ENCODE measurements at places on chromosomes 12 and 14.

DNA sequence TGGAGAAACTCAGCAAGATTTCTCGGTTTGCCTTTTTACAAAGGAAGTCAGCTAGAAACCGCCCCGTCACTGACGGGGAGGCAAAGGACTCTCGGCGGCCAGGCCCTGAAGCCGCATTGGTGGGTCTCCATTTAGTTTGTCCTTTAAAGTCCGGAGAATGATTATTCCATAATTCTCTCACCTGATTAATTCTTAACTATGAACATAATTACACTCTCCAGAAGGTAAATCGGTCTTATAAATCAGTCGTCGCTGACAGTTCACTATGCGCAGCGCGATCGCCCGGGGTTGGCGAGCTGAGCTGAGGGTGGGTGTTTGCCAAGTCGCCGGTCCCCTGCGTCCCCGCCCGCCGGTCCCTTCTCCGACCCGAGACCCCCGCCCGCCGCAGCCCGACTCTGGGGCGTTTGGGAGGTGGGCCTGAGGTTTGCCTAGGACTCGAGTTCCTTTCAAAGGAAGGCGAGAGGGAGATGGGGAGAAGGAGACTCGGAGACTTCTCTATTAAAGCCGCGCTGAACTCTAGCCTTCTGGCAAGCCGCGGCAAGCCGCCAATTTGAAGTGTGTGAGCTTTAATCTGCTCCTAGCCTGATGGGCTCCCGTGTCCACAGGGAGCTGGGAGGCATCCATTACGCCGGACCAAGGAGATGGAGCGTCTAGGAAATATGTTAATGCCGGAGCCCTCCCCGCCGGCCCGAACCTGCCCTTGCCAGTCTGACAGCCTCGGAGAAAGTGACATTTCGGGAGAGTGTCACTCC is 392.9 kb downstream of the NOVA1 start:
- peak; percentile 67 for DNase-seq

DNA sequence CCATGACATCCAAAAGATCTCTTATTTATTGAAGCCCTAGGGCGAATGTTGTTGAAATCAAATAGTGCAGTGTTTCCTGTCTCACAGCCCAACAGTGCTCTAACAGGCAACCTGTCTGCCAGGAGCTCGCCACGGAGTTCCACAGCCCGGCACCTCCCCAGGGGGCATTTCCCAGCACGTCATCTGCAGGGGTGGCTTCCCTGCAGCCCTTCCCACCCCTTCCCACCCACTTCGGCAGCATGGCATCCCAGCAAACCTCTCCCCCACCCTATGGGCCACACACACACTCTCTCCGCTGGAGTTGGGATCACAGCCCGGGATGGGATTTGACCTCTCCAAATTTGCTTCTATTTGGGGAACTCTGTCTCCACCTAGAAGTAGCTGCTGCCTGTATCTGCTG is 62.7 kb upstream of the C14orf180 start:
- DNase-seq = no peak

DNA sequence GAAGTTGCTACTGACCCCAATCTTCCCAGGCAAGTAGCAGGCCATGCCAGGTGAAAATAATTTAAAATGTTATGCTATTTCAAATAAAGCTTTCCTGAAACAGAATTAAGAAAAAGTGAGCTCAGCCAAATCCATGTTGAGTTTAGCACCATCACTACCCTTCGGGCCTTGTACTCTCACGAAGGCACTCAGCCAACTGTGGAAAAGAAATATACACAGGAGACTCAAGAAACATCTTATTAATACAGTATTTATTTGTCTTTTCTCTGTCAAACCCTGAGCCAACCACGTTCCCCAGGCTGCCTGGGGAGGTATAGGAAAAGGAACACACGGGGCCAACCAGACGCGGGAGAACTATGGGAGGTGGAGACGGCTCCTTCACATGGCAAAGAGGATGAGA is 10.9 kb downstream of the ATP5MC2 start:
- no peak for DNase-seq

GRCh38 chr12:94242901-94243300 is 94.5 kb downstream of the PLXNC1 start:
- no peak for DNase-seq

GRCh38 chr12:130988751-130989150 is 35.0 kb downstream of the ADGRD1 start:
- DNase-seq = no peak

DNA sequence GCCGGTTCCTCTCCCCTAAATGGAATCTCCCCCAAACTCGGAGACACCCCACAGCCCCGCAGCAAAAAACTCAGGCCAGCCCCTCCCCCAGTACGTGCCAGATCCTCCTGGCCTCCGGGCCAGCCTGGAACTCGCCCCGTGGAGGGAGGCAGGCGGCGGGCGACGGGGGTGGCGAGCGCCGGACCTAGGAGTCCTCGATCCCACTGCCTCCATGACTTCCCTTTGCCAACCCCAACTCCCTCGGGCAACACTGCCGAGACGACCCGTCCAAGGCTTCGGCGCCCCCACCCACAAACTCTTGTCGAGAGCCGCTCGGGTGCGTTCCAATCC is 400 bp downstream of the ADCY6 start:
- no peak for DNase-seq

GRCh38 chr12:105523164-105524057 is 192.9 kb downstream of the C12orf75 start:
- DNase-seq = peak; percentile 86

- DNase-seq = no peak
Observed at GRCh38 chr14:51035611-51036192, 59.2 kb downstream of the TRIM9 start.

GRCh38 chr14:23941669-23942068 is 11.9 kb upstream of the DHRS4 start:
- DNase-seq = no peak

DNA sequence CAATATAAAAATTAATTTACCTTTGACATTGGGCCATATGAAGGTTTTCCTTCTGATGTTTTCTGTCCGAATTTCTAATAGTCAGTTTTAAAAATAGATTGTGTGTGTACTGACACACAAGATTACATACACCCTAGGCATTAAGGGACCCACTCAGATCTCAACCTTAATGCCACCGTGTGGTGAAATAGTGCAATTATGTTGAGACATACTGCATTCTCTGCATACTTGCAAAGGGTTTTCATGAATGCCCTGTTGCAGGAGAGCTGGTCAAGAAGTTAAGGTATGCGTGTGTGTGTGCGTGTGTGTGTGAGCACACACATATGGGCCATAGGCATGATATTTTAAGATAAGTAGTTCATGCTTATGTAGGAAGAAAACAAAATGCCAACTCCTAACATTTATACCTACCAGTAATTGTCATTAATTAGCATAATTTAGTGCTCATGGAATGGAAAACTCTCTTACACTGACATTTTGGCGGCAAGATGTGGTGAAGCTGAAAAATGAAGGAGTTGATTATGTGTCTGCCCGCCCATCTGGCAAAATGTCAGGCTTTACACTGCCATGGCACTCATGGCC is 58.8 kb downstream of the PIK3C2G start:
- no peak for DNase-seq

- DNase-seq = no peak
Observed at GRCh38 chr12:24911271-24911791, 37.6 kb downstream of the BCAT1 start.

- DNase-seq = no peak
Observed at GRCh38 chr12:9668161-9669018, 1.1 kb upstream of the CLEC2D start.

GRCh38 chr12:53427905-53428594 is 4.4 kb downstream of the AMHR2 start:
- no peak for DNase-seq

DNA sequence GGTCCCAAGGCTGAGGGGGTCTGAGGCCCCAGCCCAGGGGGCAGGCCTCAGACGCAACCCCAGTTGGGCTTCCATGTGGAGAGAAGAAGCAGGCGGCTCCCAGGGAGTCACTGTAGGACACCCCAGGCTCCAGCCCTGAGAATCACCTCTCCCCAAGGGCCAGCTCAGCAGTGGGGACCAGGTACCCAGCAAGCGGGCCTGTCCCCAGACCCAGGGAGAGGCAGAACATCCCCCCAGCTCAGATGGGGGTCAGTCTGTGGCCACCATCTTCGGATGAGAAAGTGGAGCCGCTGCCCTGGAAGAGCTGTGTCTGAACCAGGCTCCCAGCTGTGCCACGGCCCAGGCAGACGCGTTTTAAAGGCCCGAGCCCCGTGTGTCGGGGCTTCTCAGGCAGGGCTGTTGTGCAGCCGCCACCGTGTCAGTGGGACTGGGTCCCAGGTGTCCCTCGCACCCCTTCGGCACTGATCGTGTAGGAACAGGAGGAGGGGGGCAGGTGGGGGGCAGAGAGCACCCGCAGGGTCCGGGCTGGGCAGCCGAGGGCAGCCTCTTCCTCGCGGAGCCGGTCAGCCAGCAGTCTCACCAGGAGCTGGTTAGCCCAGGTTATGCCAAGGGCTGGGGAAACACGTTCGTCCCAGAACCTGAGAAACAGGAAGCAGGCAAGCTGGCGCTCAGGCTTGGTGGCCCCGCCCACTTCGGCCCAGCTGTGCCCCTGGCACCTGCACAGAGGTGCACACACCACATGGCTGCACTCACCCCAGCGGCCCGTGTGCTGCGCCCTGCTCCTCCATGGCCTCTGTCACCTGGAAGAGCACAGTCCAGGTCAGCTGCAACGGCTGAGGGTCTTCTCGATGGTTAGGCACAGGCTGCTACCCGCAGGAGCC is 16.6 kb downstream of the XRCC3 start:
- peak; percentile 63 for DNase-seq

DNA sequence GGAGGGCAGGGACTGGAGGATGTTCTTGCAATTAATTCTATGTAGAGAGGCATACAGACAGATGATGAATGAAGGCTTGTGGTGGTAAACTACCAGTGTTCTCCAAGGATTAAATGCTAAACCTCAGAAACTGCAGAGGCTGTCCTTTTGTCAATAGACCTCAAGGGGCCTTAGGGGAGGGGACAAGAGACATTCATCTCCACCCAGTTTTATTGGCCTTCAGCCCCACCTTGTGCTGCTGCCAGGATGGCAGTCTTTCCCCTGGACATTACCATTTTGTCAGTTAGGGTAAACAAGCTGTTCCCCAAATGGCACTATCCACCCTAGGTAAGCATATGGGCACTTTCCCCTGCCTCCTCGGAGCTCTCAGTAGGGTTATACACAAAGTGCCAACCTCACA is 4.9 kb upstream of the SMAGP start:
- no peak for DNase-seq

GRCh38 chr14:99744873-99745224 is 48.4 kb upstream of the EML1 start:
- no peak for DNase-seq

GRCh38 chr14:53792909-53793308 is 163.7 kb downstream of the BMP4 start:
- no peak for DNase-seq

DNA sequence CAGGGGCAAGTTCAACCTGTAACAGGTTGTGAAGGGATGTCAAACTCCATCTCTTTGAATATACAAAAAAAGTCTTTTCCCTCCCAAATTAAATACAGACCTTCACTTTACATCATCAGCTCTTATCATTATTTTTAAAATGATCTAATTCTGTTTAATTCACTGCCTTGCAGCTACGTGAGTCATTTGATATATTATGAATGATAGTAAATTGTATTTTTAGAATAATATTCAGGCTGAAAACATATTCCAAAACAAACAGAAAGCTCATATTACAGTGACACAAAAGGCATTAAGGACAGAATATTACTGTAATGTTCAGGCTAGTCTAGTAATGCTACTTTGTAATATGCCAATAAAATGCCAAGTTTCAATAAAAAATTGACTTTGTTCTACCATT is 53.3 kb downstream of the BCAT1 start:
- no peak for DNase-seq

- DNase-seq = no peak
Observed at GRCh38 chr12:75722714-75723200, 211.3 kb upstream of the KRR1 start.

GRCh38 chr12:24467226-24467625 is 481.7 kb downstream of the BCAT1 start:
- no peak for DNase-seq

GRCh38 chr12:57430112-57430930 is 522 bp downstream of the R3HDM2 start:
- DNase-seq = peak; percentile 82

GRCh38 chr12:106113824-106114446 is 24.8 kb downstream of the NUAK1 start:
- DNase-seq = no peak

- DNase-seq = no peak
Observed at GRCh38 chr14:96762650-96763049, 34.5 kb upstream of the VRK1 start.

DNA sequence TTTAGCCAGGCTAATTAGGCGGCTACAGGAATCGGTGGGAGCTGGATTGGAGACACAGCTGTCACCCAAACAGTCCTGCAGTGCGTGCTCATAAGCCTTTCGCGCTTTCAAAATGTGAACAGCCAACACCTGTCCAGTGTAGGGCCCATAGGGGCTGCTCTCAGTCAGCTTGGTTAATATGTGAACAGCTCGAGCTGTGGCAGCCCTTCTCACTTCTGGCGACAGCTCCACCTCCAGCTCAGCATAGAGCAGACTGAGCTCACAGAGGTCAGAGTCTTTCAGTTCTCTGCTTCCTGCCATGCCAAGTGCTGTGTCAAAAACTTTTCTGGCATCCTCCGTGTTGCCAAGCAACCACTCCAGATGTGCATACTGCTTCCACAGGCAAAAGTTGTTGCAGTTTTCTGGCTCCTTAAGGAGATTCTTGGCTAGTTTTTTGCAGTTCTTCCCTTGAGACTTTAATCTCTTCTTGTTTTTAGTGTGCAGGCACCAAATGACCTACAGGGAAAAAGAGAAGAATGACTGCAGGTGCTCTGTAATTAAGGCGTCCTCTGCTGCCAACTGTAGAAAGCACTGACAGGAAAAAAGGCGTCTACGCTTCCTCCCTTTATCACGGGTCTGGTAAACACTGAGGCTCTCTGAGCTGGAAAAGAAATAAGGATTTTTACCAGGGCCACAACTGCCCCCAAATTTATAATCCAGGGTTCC is 32.5 kb downstream of the PSMC1 start:
- peak; percentile 67 for DNase-seq

- DNase-seq = no peak
Observed at GRCh38 chr12:64008596-64008995, 164.1 kb downstream of the SRGAP1 start.

- DNase-seq = no peak
Observed at GRCh38 chr12:127363392-127363791, 903.6 kb upstream of the TMEM132C start.

GRCh38 chr12:14993117-14993516 is 20.3 kb downstream of the PDE6H start:
- DNase-seq = no peak

GRCh38 chr12:127083008-127083949 is 1183.7 kb upstream of the TMEM132C start:
- DNase-seq = no peak

DNA sequence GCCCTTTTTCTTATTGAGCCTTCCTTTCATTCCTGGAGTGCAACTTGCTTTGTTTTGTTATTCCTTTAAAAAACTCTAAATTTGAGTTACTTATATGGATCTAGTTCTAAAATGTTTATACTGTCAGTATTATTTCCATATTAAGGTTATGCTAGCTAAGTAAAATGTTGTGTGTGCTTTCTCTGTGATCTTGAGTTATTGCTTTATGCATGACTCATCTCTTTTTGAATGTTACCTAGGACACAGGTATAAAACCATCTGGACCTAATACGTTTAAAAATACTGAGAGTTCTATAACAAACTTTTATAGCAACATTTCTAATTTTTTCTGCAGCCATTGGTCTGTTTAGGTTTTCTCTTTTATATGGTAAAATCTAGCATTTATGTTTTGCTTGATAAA is 132.8 kb upstream of the LGR5 start:
- no peak for DNase-seq

GRCh38 chr12:3371018-3371417 is 120.0 kb upstream of the PRMT8 start:
- peak; percentile 34 for DNase-seq
